ENCODE measurements at places on chromosomes 16 and 17.

- ATAC-seq = no peak
Measured at GRCh38 chr16:69436896-69437295, 12.5 kb downstream of the CYB5B start.

GRCh38 chr16:84226026-84226425 lies 13.8 kb downstream of the KCNG4 start:
- no peak for ATAC-seq

- ATAC-seq = no peak
Measured at GRCh38 chr16:14199199-14199598, 128.1 kb downstream of the MRTFB start.

DNA sequence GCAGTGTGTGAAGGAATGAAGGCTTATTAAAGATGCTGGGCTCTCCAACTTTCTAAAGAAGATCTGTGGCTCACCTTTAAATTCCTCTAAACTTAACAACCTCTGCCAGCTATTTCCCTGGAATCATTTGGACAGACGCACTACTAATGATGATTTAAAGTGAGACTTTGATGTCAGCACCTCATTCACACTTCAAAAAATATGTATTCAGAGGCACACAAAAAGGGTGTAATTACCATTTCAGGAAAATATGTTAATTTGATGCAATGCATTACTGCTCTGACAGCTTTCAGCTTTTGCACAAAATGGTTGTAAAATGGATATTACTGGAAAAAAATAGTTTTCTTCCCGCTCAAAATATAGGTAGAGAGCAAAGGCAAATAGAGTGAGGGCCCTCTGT lies 423.9 kb upstream of the ASIC2 start:
- ATAC-seq = no peak

GRCh38 chr17:45740553-45741330 lies 43.4 kb upstream of the CRHR1 start:
- ATAC-seq = peak; percentile 52

- no peak for ATAC-seq
Measured at GRCh38 chr16:89407925-89408300, 82.4 kb downstream of the ANKRD11 start.

DNA sequence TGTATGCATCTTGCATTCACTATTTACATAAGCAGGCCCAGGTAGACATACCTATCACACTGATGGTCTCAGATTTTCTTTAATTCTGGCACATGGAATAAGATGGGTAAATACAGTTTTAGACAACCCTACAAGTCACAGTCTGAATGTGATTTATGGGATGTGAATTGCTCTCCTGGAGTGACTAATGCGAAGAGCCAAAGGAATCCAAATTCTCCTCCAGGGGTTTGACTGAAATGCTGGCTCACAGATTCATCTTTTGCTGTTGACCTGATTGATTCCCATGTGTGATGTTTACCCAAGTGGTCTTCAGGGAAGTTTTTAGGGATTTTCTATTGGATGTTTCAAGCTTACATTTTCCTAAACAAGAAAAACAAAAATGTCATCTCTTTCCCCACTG lies 277.9 kb upstream of the MON1B start:
- no peak for ATAC-seq

All from esophagus mucosa (tissue), 1 donor.